ENCODE measurements at places on chromosomes 13 and 19.

GRCh38 chr13:66624302-66624701, 605.8 kb downstream of the PCDH9 start:
- ATAC-seq = no peak

DNA sequence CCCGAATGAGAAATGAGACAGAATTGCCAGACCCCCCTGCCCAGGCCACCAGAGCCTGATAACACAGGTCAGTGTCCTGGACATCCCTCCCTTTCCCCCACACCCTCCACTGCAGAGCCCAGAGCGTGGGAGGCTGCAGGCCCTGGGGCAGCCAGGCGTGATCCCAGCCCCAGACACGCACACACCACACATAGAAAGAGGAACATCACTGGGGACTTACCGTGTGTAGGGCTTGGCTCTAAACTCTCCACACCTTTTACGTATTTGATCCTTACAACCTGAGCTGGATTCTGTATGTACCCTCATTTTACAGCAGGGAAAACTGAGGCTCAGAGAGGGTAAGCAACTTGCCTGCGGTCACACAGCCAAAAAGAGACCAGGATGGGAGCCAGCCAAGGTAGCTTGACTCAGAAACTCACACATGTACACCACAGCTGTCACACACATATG, 334 bp upstream of the ANGPTL6 start:
- no peak for ATAC-seq

DNA sequence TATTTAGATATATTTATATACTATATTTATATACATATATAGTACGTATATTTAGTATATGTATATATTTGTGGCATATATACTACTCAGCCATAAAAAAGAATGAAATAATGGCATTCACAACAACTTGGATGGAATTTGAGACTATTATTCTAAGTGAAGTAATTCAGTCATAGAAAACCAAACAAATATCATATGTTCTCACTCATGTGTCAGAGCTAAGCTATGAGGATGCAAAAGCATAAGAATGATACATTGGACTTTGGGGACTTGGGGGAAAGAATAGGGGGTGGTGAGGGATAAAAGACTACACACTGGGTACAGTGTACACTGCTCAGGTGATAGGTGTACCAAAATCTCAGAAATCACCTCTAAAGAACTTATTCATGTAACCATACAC, 1015.7 kb downstream of the EFNB2 start:
- no peak for ATAC-seq

- ATAC-seq = peak; percentile 1
Observed at GRCh38 chr13:49584771-49585182, 581 bp downstream of the RCBTB1 start.

- no peak for ATAC-seq
Observed at GRCh38 chr19:46606019-46606418, 4.9 kb downstream of the CALM3 start.

- no peak for ATAC-seq
Observed at GRCh38 chr13:37429976-37430375, 168.6 kb downstream of the POSTN start.

DNA sequence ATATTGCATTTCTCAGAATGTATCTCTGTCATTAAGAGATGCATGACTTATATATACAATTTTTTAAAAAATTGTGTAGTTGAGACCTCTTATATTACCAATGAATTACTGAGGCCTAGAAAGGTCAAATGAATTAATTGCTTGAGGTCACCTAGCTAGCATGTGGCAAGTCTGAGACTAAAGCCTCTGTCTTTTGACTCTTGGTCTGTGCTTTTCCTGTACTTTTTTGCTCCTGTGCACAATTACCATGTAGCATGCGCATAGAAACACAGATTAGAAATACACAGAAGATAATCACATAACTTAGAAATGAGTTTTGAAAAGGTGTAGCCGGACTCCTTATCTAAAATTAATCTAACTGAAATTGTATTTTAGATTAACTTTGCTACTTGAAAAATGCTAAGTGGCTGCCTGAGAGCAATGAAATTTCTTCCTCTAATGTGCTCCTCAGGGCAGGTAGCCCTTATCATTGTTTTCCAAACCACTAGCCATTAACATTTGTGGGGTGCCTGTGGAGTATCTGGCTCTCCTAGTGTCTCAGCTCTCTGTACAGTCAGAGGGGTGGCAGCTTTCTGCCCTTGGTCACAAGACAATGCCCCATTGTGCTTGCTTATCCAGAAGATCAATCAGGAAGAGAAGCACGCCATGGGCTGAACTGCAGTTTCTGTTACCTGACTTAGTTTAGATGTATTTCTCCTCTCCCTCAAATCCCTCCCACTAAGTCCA, 119.6 kb downstream of the RFC3 start:
- no peak for ATAC-seq
